H1 (cell line): ENCODE measurements at places on chromosomes 11 and 22.

- no peak for DNase-seq
Observed at GRCh38 chr11:57219021-57219627, 17.9 kb downstream of the APLNR start.

DNA sequence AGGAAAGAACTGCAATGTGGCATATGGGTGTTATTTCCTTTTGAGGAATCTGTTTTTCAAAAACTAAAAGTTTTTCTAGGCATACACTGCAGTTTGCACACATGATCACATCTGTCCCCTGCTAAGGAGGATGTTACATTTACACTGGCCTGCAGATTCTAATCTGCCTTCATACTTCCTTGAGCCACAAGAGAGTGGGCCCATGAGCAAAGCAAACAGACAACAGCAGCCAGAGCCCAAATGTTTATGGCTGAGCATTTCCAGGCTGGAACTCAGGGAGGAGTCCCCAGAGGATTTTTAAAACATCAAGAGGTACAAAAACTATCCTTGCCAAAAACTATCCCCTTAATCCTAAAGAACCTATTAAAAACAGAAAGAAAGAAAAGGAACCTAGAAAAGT, 117.2 kb upstream of the MTNR1B start:
- no peak for DNase-seq

GRCh38 chr11:94975599-94975998, 2.1 kb downstream of the KDM4D start:
- no peak for DNase-seq

DNA sequence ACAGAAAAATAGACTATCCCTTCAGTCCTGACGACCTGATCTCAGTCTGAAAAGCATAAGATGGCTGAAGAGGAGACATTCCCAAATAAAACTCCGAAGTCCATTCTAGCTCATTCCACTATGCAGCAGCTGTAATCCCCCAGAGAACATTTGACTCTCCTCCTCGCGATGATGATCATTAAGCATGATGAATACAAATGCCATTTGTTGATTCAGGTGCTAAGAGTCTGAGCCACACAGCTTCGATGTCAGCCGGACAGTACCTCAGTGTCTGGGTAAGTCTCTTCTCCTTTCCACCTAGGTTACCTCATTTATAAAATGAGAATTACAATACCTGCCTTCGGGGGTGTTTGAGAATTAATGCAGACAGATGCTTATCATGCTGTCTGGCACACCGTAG, 94.8 kb downstream of the TENM4 start:
- no peak for DNase-seq
